T-helper 2 cell (primary cell): ENCODE measurements at places on chromosomes 11 and 22.

- DNase-seq, result peak; percentile 22
These were observed 16.7 kb upstream of the UCP3 start for GRCh38 chr11:74025467-74026166.

DNA sequence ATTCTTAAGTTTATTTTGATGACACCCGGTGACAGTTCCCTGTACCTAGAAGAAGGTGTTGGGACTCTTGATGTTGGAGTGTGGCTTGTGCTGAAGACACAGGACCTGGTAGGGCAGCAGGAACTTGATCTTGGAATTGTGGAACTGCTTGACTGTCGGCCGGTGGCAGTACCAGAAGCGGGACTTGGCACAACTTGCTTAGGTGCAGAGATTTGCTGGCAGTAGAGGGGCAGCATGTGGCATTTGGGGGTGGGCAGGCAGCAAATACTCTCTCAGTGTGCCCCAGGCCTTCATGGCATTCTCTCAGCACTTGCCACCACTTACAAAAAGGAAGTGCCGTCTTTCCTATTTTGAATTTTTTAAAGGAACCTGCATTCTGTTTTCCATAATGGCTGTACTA is 3.6 kb downstream of the PEX26 start:
- no peak for DNase-seq

DNA sequence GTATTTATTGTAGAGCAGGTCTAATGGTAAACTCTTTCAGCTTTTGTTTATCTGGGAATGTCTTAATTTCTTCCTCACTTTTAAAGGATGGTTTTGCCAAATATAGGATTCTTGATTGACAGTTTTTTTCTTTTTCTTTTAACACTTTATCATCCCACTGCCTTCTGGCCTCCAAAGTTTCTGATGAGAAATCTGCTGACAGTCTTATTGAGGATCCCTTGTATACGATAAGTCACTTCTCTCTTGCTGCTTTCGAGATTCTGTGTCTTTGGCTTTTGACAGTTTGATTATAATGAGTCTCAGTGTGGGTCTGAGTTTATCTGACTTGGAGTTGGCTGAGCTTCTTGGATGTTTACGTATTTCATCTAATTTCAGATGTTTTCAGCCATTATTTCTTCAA is 6.7 kb upstream of the TSKU start:
- no peak for DNase-seq

GRCh38 chr22:17410576-17410975 is 41.3 kb downstream of the CECR2 start:
- DNase-seq, result no peak

GRCh38 chr11:63888170-63889086 is 28.5 kb downstream of the RCOR2 start:
- peak; percentile 68 for DNase-seq

DNA sequence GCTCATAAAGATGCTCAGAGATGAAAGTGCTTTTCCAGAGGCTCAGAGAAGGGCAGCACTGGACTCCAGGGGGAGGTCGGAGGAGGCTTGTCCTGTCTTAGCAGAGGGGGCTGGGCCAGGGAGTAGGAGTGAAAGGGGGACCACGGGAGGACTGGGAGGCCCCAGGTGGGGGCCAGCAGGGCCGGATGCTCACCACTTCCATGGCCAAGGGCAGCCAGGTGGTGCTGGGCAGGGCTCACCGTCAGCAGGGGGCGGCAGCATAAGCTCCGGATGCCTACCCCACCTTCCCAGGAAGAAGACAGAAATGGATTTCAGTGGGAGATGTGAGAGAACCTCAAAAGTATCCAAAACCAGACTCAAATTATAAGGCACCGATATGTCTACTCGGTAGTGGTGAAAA is 11.0 kb downstream of the RAB36 start:
- no peak for DNase-seq

DNA sequence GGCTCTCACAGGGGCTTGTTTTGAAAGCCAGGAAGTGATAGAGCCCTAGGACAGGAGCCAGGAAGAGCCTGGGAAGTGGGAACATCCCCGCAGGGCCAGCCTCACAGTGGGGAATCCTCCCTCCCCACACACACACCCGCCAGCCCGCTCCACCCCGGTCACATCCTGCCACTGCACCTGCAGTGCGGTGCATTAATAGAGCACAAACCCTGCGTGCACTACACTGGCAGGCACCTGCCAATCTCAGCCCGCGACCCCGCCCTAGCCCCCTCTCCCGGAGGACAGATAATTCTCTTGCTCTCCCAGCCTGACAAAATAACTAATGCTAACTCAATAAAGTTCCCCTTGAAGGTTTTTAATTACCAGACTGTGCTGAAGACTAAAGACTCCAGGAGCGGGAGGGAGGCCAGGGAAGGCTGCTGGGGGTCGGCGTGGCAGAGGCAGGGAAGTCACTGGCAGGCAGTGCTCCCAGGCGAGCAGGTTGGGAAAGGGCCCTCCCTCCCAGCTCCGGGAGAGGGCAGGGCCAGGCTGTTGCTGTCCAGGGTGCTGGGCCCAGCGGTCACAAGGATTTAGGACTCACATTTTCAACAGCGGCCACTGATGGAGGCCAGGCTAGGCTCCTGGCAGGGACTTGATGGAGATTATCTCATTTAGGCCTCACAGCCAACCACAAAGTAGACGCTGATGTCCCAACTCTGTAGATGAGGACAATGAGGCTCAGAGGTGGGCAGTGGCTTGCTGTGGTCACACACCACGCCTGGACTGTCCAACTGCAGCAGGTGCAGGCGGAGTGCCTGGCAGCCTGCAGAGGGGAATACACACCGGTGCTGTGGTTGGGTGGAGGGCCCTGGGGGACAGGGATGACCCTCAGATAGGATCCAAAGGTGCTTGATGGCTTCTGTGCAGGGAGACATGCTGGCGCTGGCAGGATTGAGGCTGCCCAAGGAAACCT is 23.9 kb upstream of the TCF20 start:
- no peak for DNase-seq

DNA sequence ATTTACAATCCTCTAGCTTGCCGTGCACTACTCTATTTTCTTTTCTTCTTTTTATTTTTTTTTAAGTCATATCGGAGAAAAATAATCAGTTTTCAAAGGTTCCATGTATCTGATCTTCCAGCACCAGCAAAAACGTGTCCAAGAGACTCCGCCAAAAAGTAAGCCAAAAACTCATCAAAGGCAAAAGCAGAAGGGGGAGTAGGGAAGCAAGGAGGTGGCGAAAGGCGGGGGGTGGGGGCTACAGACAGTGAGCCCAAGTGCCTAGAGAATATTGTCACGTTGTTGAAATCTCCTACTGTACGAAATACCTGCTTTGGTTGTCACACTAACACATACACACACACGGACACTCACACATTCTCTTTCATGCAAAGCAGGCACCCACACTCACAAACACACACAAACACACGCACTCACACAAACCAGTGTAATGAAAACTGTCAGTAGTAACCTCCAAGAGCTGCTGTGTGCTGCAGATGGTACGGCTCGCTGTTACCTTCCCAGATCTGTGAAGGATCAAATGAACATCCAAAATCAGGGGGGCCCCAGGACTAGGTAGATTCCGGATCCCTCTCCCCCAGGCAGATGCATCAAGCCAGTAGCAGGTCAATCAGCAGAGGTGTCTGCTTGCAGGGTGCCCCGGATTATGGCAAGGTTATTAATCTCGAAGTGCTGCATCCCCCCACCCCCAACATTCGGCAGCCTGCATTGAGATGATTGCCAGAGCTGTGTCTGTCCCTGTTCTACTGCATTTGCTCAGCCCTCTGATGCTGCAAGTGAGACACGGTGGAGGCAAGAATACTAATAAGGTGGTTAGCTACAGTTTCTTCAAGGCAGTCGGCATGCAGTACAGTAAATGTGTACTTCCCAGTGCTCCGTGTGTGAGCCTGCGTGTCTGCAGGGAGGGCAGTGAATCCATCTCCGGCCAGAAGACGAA is at the start of gene LRRC4C:
Gene LRRC4C (minus strand): TSS at position 188 of the 937 bp plus-strand sequence.
- DNase-seq, result no peak

- DNase-seq, result no peak
These were observed 56.1 kb upstream of the VSTM5 start for GRCh38 chr11:93906486-93906885.

DNA sequence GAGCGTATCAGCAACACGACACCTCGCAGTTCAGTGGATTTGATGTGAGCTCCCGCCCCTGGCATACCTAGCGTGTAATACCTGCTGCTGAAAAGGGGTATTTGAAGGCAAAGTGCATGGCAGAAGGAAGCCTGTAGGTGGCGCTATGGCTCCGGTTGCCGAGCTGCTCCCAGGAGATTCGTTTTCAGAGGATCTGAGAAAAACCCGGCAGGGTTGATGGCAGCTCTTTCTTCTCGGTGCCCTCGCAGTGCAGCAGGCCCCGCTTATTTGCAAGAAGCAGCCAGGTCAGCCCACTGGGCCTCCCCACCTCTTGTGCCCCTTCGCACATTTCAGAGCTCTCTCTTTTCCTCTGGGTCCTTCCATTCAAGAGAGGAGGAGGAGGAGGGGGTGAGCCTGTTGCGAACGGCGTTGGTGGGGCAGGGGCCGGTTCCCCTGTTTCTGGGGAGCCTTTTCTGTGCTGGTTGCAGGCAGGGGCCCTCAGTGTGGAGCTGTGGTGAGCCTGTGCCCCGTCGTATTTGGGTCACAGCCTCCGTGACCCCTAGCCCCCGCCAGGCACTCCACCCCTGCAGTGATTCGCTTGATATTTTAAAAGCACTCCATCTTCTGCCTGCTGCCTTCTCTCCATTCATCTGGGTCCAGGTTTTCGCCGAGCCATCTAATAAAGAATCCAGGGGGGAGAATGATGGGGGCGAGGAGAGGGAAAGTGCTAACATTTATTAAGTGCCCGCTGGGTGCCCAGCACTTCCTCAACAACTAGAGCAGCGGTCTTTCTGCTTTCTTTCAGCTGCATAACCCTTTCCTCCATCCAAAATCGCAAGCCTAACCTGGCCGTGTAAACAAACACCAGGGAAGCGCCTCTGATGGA is 85.3 kb upstream of the SYT13 start:
- peak; percentile 68 for DNase-seq

DNA sequence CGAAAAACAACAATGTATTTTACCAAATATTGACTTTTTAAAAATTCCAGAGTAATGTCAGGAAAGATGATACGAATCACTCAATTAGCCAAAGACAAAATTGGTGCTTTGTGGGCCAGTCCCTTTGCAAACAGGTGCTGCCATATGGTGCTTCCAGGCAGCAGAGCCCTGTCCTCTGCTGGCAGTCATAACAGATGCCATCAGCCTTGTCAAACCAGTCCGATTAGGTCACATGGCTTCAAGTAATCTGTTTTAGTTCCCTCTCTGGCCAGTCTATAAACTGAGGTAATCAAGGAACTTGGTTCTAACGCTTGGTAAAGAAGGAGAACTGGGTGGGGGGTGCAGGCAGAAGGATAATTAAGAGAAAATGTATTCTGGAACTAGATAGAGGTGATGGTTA is 49.1 kb upstream of the CAPRIN1 start:
- DNase-seq, result no peak

DNA sequence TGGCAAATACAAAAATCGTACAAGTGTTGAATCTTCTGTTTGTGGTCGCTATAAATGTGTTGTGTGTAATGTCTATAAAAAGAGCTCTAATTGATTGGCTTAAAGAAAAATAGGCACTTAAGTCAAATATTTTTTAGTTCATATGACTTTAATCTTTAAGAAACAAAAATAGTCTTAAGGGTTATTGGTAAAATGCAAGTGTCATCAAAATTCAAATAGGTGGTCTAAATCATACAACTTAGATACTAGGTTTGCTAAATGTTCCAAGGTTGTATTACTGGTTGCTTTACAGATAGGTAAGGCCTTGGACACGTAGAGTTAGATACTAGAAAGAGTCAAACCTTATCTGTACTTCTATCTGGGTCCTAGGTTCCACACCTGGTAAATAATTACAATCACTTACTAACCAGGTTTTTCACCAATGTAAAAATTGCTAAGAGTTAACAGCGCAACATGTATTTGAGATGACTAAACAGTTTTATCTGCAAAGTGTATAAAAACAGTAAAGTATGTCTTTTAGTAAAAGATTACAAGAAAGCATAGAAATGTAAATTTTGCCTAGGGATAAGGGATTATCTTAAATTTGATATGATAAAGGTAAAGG is 91.1 kb upstream of the GNAZ start:
- DNase-seq, result no peak

DNA sequence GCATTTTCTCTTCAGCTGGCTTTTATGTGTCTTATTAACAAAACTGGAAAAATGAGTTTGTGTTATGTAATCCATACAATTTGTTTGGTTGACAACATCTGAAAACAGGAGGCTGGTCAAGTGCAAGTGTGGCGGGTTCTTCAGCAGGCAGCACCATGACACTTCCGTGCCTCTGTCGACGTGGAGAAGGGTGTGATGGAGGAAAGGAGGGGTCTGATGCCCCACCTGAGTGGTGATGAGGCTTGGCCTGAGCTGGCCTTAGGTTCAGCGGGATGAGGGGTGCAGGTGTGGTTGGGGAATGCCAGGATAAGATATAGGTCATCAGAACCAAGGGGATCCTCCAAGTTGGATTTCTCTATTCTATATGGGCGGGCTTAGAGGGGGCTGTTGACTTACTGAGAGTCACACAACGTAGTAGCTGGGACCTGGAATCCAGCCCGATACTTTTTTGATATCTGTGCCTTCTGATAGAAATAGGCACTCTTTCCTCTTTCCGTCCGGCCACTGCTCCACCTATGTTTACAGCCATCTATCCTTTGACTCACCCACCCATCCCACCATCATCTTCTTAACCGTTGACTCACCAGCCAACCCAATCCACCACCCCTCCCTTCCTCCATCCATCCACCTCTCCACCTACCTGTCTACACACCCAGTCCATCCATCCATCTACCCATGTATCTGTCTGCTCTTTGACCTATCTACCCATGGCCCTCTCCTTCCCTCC is 29.0 kb downstream of the SHANK3 start:
- DNase-seq, result no peak

GRCh38 chr22:27934069-27934468 is 15.0 kb upstream of the PITPNB start:
- no peak for DNase-seq

- no peak for DNase-seq
These were observed 90.7 kb downstream of the ETS1 start for GRCh38 chr11:128496692-128497060.

- DNase-seq, result no peak
These were observed 3.1 kb downstream of the TNKS1BP1 start for GRCh38 chr11:57321388-57322255.

DNA sequence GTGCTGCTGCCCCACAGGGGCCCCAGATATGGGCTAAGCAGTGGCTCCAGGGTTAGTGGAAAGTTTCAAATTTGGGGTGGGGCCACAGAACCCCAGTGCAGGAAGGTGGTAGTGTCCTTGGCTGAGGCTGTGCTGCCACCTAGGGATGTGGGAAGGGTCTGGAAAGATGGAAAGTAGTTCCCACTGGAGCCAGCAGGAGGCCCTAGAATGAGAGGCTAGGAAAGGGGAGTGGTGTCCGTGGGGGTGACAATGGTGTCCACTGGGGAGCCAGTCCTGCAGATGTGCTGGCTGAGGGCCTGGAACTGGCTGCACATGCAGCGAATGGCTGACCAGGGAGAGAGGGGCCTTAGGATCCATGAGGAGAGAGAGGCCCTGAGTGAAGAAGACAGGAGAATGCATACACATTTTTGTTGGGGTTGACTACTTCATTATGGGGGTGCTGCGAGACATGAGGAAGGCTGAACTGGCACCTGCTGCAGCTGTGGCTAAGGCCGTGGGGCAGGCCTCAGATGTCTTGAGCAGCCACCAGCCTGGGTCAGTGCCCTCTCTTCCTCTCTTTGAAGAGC is 21.1 kb downstream of the RFPL3 start:
- DNase-seq, result no peak

- no peak for DNase-seq
These were observed 53.7 kb downstream of the ARHGEF12 start for GRCh38 chr11:120389693-120390584.

GRCh38 chr11:43517518-43517917 is 158.8 kb downstream of the TTC17 start:
- DNase-seq, result no peak
